RKO (cell line): ENCODE measurements at places on chromosomes 6 and 20.

DNA sequence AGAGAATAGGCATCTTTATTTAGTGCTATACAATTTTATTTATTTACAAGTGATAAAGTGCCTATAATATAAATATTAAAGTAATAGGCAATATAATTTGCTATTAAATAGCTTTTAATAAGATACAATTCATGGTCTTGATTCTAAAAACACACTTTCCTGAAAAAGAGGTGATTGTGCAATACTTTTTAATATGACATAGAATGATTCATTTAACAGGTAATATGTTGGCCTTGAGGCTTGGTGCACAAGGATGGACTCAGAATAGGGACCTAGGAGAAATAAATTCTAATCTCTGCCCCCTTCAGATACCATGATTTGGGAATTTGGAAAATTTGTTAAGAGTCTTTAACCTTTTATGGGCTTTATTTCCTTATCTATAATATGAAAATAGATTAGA is 149.9 kb upstream of the FUT9 start:
- DNase-seq = no peak

DNA sequence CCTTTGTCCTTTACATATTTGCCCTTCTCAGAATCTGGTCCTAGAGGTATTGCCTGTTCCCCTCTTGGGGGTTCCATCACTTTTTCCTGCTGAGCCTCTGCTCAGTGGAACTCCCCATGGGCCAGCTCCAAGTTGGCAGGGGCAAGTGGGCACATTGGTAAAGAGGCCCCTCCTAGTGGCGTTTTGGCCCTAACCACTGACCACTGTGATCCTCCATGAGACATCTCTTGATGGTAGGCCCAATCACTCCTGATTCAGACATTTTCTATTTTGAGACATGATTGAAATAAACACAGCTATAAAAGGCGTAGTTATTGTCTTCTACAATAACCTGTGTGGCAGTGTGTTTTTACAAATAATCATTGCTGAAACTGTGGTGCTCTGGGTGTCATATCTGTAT is 83.0 kb downstream of the RREB1 start:
- DNase-seq = no peak

DNA sequence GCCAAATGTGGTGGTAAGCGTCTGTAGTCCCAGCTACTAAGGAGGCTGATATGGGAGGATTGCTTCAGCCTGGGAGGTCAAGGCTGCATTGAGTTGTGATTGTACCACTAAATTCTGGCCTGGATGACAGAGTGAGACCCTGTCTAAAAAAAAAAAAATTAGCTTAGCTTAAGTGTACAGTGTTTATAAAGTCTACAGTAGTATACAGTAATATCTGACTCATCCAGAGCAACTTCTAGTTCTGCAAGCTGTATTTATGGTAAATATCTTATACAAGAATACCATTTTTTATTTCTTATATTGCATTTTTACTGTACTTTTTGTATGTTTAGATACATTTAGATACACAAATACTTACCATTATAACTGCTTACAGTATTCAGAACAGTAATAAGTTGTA is 58.1 kb downstream of the UQCC1 start:
- no peak for DNase-seq

DNA sequence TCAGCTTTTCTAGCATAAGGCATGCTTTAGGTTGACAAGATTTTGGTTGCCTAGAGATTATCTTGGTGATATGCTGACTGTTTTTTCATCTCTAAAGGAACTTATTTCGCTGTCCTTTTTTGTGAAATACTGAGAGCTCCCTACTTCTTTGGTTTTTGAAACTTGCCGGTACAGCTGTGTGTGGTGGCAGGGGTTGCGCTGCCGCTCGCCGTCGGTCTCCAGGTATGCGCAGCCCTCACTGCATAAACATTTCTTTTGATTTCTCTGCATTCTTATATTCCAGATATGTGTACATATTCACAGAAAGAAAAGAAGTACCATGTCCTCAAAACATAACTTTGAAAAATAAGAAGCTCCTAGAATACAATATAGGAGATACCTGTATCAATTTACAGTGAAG is 106.4 kb upstream of the SYNDIG1 start:
- no peak for DNase-seq

DNA sequence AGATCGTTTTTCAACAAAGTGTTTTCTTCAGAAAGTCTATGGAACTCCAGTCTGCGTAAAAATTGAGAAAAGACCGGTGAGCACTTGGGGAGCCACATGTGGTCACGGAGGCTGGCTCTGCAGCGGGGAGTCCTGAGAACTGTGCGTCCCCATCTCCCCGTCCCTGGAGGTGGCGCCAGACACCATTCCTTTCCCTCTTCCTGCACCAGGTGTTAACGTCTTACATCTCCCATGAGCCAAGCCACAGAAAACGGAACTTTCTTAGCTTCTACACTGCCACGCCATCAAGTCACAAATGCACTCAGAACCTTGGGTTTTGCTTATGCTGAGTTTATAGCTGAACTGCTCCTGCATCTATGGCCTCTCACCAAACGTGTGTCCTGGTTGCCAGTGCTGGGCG is 62.6 kb downstream of the GINS1 start:
- peak; percentile 28 for DNase-seq

DNA sequence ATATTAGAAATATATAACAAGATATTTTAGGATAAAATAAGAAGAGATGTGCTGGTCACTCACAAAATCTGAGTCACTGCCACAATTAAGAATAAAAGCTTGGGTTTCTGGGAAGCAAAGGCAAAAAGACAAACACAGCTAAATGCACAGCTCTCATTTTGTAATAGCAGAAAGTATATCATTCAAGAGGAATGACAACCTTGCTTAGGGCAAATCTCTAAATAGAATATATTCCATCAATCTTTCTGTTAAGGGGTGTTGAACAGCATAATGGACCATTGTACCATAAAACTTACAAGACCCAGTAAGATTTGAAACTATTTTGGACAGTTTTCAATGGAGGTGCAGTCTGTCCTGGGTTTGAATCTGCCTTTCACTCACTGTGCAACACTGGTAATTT is 464.9 kb upstream of the SOX4 start:
- DNase-seq = no peak

GRCh38 chr20:40320517-40321011 is 368.5 kb downstream of the MAFB start:
- DNase-seq = no peak

DNA sequence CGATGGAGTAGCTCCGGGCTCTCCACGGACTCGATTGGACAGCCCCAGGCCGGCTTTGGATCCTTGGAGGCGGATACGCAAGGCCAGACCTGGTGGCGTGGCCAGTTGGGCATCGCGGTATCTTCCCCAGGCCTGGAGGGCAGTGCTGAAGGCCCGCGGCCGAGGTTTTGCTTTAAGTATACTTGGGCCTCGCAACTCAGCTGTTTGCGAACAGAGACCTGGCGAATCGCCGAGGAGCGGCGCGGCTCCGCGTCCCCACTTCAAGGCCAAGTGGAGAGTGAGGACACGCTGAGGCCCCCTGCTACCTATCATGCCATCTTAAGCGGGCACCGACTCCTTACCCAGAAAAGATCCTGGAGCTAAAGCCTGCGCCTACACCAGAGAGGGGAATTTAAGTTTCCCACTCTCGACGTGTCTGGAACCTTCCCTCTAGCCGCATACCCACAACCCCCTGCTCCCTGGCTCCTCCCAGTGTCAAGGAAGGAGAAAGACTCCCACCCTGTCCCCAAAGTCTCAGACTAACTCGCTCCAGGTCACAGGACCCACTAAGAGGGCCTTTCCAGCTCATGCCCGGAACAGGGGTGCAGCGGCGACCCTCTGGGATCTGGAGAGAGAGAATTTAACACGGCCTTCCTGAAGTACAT is 4.1 kb downstream of the LINC00237 start:
- DNase-seq = no peak

- no peak for DNase-seq
Observed at GRCh38 chr6:151669208-151669560, 138.3 kb upstream of the ESR1 start.

DNA sequence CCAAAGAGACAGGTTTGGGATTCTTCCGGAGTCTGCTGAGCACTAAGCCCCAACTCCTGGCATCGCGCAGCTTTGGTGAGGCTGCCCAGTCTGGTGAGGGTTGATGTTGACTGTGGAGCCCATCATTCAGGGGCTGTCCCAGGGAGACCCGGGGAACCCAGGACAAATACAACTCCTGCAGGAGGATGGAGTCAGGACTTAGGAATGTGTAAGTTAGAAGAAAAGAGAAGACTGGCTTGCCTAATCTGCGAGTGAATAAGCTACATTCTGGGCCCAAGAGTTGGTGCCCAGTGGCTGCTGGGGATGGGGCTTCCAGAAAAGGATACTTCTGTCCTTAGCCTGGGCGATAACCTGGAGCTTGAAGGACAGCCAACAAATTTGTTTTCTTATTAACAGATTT is 47.9 kb downstream of the STK35 start:
- DNase-seq = no peak

DNA sequence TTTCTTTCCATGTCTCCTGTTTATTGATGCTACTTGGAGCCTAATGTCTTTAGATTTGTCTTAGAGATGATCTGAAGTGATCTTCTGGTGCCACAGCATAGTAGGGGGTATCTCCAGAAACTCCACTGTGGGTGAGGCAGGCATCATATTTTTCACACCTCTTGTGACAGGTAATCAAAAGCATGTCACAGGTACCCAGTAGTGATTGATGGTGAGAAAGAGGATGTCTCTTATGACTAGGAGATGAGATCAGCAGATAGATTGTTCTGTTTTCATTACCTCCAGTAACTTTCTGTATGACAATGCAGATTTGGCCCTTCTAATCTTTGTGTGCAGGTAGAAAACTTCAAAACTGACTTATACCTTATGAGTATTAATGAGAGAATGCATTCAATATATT is 13.5 kb downstream of the NCOA7 start:
- DNase-seq = no peak

DNA sequence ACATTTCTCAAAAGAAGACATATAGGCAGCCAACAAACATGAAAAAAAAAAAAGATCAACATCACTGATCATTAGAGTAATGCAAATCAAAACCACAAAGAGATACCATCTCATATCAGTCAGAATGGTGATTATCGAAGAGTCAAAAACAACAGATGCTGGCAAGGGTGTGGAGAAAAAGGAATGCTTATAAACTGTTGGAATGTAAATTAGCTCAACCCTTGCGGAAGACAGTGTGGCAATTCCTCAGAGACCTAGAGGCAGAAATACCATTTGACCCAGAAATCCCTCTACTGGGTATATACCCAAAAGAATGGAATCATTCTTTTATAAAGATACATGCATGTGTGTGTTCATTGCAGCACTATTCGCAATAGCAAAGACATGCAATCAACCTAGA is 303.8 kb upstream of the THEMIS start:
- no peak for DNase-seq

GRCh38 chr6:163401039-163401885 is 13.3 kb upstream of the QKI start:
- DNase-seq = no peak

- DNase-seq = no peak
Observed at GRCh38 chr20:13991311-13991710, 897 bp upstream of the SEL1L2 start.

GRCh38 chr20:52426856-52427255 is 235.3 kb upstream of the ZFP64 start:
- DNase-seq = no peak

DNA sequence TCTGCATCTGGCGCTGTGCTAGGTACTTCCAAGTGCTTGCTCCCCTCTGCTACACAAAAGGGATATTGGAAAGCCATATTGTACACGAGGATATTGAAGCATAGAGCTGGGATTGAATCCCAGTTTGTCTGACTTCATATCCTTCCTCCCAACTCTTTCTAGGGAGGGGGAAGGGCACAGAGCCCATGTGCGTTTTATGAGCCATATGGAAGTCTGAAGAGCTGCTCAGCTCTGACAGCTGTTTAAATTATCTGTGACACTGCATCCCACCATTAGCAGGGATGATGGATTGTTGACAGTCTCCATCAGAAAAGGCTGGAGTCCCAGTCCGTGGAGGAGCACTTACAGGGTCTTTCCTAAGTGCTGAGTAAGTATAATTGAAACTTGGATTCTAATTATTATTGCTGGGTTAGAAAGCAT is 18.4 kb downstream of the TIAM2 start:
- no peak for DNase-seq

DNA sequence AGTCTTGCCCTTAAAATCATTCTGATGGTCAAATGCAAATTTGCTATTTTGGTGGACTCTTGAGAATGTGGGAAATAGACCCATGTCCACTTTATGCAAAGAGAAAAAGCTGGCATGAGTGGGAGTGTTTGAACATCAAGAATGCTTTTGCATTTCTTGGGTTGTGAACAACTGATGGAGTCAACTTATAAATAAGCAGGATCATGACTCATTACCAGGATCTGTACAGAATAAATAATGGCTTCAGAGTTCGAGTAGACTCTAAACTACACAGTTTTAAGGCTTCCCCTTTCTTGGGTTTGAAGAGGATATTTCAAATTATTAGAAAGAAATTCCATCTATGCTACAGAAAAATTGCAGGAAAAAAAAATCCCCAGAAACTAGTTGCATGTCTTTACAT is 195.5 kb downstream of the EYA4 start:
- no peak for DNase-seq

- peak; percentile 56 for DNase-seq
Observed at GRCh38 chr20:3276680-3277015, 37.7 kb upstream of the SLC4A11 start.

- DNase-seq = no peak
Observed at GRCh38 chr6:136117081-136117480, 133.0 kb downstream of the MTFR2 start.

DNA sequence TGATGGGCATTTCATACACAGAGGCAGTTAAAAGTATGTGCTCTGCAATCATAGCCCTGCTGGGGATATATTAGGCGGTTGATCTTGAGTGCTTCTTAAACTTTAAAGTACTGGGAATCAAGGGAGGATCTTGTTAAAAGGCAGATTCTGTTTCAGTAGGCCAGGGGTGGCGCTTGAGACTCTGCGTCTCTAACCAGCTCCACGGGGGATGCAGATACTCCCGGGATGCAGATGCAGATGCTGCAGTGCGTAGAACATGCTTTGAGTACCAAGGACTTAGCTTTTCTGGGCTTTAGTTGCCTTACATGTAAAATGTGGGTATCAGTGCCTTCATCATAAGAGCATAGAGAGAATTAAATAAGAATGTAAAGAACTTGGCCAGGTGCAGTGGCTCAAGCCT is 44.4 kb upstream of the ENPP5 start:
- no peak for DNase-seq

DNA sequence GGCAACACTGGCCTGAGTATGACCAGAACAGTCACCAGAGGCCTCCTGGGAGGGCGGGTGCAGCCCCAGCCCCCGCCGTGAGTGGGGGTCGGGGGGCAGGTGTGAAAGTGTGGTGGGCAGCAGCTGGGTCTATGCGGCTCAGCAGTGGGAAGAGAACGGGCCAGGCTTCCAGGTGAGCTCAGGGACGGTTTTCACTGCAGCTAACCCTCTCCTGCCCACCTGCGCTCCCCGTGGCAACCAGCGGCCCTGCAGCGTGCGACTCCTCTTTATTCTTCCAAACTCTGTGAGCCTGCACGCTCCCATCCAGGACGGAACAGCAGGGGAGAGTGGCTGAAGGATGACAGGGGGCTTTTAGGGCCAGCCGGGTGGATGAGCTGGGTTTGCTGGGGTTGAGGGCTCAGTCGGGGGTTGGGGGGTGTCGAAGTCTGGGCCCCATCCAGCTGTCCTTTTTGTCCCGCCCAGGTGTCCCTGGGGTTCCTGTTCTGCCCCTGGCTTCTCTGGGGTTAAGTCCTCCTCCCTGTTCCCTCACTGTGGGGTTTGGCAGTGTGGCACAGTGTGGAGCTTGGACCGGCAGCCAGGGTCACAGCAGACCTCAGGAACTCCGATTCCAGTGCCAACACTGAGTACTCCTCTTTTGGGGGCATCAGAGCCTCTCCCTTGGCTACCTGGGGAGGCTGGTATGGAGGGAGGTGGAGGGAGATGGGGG is 859 bp upstream of the BIRC7 start:
- DNase-seq = no peak
